ENCODE measurements at places on chromosomes 12 and 14.

- no peaks in the 10 kb centered on the region for H3K4me1 ChIP-seq
- no peak overlapping the region for H3K4me3 ChIP-seq
Measured at GRCh38 chr14:35414365-35414764, 9.8 kb upstream of the NFKBIA start.

GRCh38 chr14:29390081-29390832 is 537.4 kb downstream of the PRKD1 start:
- H3K27me3 ChIP-seq = no peaks in the 10 kb centered on the region
- H3K27ac ChIP-seq = no peak overlapping the region
- DNase-seq = no peak
- H3K4me1 ChIP-seq = no peaks in the 10 kb centered on the region
- no peaks in the 10 kb centered on the region for H3K36me3 ChIP-seq
- no peak overlapping the region for H3K4me3 ChIP-seq

DNA sequence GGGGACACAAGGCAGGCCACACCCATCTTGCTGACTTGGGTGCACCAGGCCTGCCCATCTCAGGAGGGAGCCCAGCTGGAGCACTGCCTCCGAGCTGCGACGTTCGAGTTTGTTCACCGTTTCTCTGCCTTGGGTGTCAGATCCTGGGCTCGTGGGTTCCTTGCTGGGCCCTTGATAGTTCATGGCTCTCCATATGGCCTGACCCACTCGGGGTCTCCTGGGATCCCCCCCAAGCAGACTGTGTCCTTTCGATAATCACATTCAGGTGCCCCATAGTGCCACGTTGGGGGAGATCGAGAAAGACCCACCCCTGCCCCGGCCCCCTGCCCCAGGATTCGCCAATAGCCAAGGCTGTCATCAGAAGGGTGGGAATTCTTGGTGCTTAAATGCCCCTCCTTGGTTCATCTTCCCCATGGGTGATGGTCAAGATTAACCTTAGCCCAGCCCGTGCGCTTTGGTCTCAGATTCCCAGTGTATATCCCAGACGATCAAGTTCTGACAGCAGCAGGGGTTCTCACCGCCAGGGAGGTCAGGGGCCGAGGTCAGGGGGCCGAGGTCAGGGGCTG is 7.4 kb downstream of the RFLNA start:
- no peaks in the 10 kb centered on the region for H3K36me3 ChIP-seq
- no peaks in the 10 kb centered on the region for H3K27me3 ChIP-seq
- H3K4me3 ChIP-seq = no peak overlapping the region
- H3K4me1 ChIP-seq = peaks cover 4% of the 10 kb centered on the region
- no peak for DNase-seq

DNA sequence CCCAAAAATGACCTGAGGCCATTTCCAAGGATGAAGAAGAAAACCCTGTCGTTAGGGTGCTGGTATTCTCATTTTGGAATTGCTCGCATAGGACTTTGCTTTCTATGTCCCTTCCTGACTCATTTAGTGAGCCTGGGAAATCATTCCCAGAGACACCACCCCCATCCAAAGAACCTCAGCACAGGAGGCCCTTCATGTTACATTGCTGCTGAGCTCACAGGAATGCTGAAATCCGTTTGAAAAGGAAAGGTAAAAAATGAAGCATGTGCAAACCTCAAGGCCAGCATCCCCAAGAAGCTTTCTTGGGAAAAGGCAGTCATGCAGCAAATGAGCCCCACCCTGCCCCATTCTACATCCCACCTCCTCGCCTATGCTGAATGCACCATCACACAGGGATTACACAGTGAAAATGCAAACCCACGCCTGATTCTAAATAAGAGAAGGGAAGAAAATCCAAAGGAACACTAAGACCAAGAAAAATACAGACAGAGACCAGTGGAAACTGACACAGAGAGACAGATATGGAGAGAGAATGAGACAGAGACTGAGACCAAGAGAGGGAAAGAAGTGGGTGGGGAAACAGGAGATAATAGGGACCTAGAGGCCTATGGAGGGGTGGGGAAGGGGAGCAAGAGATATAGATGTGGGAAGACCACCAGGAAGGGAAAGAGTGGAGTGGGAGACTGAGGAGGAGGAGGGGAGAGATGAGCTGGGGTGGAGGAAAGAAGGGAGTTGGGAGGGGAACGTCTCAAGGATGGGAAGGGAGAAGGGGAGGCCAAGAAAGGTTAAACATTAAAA is 33.5 kb downstream of the NIN start:
- no peak overlapping the region for H3K27ac ChIP-seq
- no peaks in the 10 kb centered on the region for H3K4me1 ChIP-seq
- no peaks in the 10 kb centered on the region for H3K27me3 ChIP-seq
- H3K4me3 ChIP-seq = no peak overlapping the region
- no peak for DNase-seq

GRCh38 chr12:67388331-67389138 is 119.4 kb downstream of the CAND1 start:
- H3K27me3 ChIP-seq = no peaks in the 10 kb centered on the region
- no peaks in the 10 kb centered on the region for H3K4me1 ChIP-seq
- H3K4me3 ChIP-seq = no peak overlapping the region
- DNase-seq = no peak
- no peak overlapping the region for H3K27ac ChIP-seq

DNA sequence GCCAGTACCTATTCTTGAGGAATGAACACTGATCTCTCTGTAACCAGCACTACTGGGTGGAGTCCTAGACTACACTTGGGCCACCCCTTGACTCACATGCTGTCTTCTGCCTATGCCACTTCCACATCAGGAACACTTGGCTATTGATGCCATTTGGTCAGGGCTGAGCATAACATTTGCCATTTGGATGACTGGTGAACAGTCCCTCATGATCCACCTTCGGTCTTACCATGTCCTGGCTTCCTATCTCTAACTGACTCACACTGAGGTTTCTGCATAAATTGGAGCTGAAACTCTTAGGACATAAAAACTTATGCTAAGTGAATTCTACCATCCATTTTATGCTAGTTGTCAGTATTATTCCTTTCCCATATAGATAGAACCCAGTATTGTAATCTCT is 91.7 kb upstream of the PELI2 start:
- no peaks in the 10 kb centered on the region for H3K36me3 ChIP-seq
- DNase-seq = no peak
- no peak overlapping the region for H3K27ac ChIP-seq
- no peaks in the 10 kb centered on the region for H3K27me3 ChIP-seq
- no peaks in the 10 kb centered on the region for H3K4me1 ChIP-seq
- no peak overlapping the region for H3K4me3 ChIP-seq

DNA sequence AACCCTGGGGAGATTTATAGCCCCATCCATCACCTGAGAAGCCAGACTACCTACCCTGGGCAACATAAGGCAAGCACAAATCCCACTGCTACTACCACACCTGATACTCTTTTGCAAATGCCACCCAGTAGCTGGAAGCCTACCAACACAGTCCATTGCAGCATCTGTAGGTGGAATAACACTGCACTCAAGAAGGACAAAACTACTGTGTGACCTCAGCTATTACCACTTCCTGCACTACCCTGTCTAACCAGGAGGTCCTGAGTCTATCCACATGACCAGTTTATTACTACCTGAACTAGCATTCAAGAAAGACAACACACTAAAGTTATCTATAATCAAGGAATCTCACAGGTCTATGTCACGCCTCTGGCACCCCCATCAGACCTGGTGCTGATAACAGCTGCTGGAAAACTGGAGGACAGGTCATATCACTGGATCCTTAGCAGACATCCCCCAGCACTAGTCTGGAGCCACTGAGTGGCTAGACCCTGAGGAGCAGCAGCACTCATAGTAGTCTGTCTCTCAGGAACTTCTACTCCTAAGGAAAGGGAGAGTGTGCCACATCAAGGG is 2.9 kb upstream of the CLEC1A start:
- no peaks in the 10 kb centered on the region for H3K36me3 ChIP-seq
- peak overlapping the region; percentile 64 for H3K27ac ChIP-seq
- H3K4me1 ChIP-seq = no peaks in the 10 kb centered on the region
- no peaks in the 10 kb centered on the region for H3K27me3 ChIP-seq
- DNase-seq = no peak

GRCh38 chr14:35068238-35069012 is 22.4 kb downstream of the FAM177A1 start:
- no peaks in the 10 kb centered on the region for H3K36me3 ChIP-seq
- H3K27me3 ChIP-seq = no peaks in the 10 kb centered on the region

GRCh38 chr12:38113991-38114390 is 202.6 kb upstream of the ALG10B start:
- H3K4me1 ChIP-seq = no peaks in the 10 kb centered on the region
- no peaks in the 10 kb centered on the region for H3K36me3 ChIP-seq
- no peak for DNase-seq
- no peaks in the 10 kb centered on the region for H3K27me3 ChIP-seq
- H3K27ac ChIP-seq = no peak overlapping the region

DNA sequence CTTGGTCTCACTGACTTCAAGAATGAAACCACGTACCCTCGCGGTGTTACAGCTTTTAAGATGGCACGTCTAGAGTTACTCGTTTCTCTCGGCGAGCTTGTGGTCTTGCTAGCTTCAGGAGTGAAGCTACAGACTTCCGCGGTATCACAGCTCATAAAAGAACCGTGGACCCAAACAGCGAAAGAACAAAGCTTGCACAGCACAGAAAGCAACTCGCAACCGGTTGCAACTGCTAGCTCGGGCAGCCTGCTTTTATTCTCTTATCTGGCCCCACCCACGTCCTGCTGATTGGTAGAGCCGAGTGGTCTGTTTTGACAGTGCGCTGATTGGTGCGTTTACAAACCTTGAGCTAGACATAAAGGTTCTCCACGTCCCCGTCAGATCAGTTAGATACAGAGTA is 4.2 kb upstream of the CLEC4C start:
- H3K27me3 ChIP-seq = no peaks in the 10 kb centered on the region
- no peak overlapping the region for H3K4me3 ChIP-seq
- no peak for DNase-seq
- H3K36me3 ChIP-seq = no peaks in the 10 kb centered on the region
- no peaks in the 10 kb centered on the region for H3K4me1 ChIP-seq

GRCh38 chr14:35078082-35078481 is 32.0 kb downstream of the FAM177A1 start:
- no peak for DNase-seq
- H3K4me3 ChIP-seq = no peak overlapping the region
- H3K27me3 ChIP-seq = no peaks in the 10 kb centered on the region
- no peaks in the 10 kb centered on the region for H3K36me3 ChIP-seq
